ENCODE measurements at places on chromosomes 5 and 9.

DNA sequence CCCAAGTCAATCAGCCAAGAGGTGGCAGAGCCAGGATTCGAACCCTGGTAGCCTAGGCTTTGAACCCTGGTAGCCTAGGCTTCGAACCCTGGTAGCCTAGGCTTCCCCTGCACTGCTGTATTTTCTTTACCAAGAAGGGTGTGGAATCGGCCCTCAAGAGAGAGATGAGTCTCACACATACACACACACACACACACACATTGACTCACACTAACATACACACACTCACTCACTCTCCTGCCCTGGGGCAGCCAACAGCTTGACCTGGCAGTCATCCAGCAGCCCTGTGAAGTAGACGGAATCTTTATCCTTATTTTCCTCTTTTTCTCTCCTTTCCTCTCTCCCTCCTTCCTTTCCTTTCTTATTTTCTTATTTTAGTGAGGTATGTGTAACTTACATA lies 55.4 kb upstream of the RPL26L1 start:
- DNase-seq = peak; percentile 55

DNA sequence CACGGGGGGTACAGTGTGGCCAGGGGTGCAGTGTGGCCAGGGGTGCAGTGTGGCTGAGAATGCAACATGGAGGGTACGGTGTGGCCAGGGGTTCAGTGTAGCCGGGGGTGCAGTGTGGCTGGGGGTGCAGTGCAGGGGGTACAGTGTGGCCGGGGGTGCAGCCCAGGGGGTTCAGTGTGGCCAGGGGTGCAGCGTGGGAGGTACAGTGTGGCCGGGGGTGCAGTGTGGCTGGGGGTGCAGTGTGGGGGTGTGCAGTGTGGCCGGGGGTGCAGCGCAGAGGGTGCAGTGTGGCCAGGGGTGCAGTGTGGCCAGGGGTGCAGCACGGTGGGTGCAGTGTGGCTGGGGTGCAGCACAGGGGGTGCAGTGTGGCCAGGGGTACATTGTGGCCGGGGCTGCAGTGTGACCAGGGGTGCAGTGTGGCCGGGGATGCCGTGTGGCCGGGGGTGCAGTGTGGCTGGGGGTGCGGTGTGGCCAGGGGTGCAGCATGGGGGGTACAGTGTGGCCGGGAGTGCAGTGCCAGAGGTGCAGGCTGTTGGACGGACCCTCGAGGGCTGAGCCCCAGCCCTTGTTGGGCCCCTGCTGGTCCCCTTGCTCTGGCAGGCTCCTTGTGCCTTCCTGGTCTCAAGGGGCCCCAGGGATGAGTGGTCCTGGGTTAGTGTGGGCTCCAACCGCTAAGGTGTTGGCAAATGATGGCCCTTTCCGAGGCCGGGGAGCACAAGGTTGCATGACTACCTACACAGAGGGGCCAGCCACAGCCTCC lies 17.9 kb downstream of the TPPP start:
- no peak for DNase-seq

DNA sequence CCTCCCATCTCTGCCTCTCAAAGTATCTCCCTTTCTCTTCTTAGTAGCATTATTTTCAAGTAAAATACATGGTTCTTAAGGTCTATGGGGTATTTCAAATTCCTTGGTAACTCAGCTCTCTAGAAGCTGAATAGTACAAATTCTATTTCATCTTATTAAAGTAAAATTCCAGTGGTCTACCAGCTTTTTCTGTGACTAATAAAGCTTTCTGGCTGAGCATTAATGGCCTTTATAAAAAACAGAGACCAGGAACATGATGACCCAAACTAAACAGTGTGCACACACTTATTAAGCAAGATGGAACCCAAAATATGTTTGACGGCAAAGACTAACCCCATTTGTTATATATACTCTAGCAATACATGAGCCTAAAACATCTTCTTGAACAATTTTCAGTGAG lies 142.6 kb downstream of the OR2K2 start:
- no peak for DNase-seq

DNA sequence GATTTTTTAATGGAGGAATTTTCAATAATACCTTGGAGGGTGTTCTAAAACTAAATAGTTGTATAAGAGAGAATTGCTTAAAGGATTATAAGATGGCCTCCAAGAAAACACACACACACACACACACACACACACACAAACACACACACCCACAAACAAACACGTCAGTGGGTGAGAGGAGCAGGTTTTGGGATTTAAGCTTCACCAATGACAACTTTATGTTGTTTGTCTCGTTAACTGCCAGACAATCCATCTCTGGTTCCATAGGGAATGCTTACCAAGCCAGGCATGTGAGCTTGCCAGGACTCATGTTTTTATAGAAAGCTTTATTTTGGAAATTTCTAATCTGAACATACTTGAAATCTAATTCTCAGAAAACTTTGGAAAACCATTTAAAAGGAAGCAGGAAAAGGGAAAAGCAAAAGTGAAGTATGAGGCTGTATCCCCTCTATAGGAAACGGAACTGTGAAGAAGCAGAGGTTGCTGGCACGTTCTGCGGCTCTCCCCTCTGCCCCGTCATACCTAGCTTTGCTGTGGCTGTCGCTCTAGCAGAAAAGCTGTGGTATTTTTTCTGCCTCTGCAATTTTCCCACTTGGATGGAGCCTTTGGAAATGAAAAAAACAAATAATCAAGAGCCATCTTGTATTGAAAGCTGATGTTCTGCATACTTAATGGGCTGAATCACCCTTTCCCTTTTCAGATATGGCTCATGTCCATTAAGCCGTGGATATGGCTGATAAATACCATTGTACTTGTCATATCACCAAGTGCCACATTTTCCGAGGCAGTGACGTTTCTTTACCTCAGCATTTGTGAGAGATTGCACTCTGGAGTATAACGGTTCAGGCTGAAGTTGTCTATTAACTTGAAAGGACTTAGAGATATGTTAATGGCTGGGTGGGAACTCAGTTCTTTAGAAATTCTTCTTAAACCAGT lies 112.7 kb downstream of the NTRK2 start:
- DNase-seq = no peak

- no peak for DNase-seq
Observed at GRCh38 chr5:95511606-95512005, 43.2 kb downstream of the SKIC3 start.

GRCh38 chr9:84823421-84824271 lies 154.1 kb downstream of the NTRK2 start:
- DNase-seq = no peak

GRCh38 chr5:167937635-167937998 lies 353.8 kb upstream of the WWC1 start:
- DNase-seq = no peak

DNA sequence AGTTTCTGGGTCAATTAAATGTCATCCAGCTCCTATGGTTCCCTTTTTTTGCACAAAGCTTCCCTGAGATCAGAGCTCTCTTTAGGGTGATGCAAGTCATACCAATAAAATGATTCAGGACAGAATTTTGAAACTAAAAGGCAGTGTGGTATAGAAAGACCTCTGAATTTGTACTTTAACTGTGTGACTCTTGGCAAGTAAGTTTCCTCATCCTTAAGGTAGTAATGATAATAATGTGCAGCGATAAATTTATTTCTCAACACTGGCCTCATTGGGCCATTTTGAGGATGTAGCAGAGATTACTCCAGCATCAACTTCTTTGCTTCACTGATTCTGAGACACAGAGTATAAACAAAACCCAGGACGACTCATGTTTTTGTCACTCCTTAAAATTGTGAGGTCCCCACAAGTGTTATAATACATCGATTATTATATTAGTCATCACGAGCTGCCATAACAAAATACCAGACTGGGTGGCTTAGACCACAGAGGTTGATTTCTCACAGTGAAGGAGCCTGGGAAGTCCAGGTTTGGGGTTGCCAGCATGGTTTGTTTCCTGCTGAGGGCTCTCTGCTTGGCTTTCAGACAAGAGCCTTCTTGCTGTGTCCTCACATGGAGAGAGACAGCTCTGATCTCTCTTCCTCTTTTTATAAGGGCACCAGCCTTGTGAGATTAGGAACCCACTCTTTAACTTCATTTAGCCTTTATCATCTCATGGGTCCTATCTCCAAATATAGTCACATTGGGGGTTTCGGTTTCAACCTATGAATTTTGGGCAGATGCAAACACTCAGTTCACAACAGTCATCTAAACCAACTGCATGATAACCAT lies 293.0 kb downstream of the ZNF608 start:
- DNase-seq = no peak

DNA sequence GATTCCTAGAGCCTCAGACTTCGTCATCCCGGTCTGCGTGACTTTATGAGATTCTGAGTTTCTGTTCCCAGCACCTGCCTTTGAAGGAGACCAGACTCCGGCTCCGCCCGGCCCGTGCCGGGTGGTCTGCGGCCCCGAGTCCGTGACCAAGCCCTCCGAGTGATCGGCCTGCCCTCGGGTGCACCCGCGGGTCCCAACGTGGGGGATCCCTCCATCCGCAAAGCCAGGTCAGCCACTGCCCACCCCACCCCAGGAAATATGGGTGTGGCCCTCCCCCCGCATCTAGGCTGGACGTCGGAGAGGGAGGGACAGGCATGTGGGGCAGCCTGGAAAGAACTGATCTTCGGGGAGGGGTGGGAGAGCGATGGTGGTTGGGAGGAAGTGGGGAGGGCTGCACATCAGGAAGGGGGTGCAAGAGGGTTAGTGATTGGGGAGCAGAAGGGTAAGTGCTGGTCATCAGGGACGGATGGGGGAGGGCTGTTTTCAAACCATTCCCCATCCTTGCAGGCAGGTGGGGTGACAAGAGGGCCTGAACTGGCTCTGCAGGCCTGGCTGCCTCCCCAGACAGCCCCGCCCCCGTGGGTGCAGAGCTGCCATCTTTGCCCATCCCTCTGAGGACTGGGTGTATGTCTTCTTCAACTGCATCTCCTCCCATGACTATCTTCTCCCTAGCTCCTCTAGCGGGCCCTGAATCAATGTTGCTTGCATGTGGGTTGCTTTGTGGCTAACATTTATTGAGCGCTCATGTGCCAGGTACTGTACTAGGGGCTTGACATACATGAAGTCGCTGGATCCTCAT lies 747 bp downstream of the LRSAM1 start:
- peak; percentile 36 for DNase-seq

DNA sequence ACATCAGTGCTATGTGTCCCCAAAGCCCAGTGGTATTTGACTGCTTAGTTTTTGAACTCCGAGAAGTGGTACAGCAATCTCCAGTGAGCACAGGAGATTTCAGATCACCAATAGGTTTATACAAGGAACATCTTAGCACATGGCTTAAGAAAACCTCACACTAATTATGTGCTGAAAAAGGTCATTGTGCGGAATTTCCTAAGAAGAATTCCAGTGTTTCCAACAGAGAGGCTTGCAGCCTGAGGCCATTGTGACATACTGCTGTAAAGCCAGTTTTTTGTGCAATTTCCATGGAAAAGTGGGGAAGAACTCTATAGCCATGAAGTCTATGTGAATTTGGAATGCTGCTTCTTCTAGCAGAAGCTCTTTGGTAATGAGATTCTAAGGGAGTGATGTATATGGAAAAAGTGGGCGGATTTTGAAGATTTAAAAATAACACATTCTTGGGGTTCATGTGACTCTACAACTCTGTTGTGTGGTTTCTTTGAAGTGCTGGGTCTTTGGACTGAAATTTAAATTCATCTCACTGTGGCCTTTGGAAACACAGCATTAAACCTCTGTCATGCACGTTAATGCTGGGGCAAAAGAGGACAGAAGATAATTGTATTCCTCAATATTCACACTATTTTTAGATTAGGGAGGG lies 110.5 kb upstream of the CD180 start:
- DNase-seq = peak; percentile 41

GRCh38 chr9:2181792-2182191 lies 166.6 kb downstream of the SMARCA2 start:
- DNase-seq = peak; percentile 75

DNA sequence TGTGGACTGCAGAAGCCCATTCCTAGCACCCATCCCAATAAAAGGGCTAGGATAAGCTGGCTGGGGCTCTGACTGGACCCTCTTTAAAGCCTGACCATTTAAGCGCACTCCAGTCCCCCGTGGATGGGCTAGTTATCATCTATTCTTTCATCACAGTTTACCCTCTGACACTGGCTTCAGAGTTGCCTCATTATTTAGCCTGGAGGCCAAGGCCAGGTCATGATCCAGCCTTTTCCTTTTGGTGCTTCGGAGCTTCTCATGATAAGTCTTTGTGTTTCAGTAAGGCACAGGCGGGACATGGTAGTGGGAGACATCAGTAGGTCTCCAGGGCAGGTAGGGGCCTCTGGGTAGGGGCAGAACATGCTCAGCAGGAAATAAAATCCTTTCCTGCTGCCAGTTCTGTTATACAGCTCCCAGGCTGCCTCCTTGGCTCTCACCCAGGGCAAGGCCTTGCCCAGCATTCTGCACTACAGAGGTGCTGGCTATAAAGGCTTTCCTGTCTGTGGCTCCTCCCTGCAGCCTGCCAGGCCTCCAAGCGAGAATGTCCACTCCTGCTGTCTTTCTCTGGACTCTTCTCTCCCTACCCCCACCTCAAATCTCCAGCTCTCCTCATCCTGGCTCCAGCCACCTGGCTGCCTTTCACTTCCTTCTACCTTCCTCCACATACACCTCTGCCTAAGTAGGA lies 128.8 kb downstream of the FSTL4 start:
- DNase-seq = no peak

GRCh38 chr9:110257097-110257841 lies 962 bp upstream of the TXN start:
- DNase-seq = no peak

Measured in brain (organoid and tissue), 16 donors.